ENCODE measurements at places on chromosomes 3 and 15.

GRCh38 chr15:29835301-29835700 lies 13.0 kb upstream of the TJP1 start:
- no peak for DNase-seq

- DNase-seq = no peak
Measured at GRCh38 chr3:94593526-94594150, 530.8 kb downstream of the NSUN3 start.

DNA sequence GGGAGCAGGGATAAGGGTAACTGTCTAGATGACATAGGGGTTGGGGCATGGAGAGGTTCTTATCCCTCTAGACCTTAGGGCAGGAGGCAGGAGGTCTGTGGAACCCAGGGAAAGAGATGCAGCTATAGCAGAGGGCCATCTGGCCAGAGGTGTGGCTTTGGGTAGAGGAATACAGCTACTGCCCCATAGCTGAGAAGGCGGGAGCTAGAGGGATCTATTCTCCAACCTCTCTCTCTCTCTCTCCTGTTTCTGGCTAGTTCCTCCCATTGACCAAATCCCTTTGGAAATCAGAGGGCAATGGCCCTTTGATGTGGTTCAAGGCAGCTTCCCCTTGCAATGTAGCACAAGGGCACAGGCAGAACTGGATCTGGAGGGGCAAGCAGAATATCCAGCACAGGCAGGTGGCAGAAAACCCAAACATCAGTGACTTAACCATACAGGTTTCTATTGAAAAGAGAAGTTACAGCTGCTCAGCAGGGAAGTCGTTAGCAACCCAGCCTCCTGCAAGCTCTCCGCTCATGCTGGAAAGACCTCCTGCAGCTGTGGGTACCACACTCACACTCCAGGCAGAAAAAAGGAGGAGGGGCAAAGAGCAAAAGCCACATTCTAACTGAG lies 22.3 kb upstream of the LMOD3 start:
- DNase-seq = no peak

- DNase-seq = no peak
Measured at GRCh38 chr3:124620600-124621063, 109.6 kb upstream of the UMPS start.

DNA sequence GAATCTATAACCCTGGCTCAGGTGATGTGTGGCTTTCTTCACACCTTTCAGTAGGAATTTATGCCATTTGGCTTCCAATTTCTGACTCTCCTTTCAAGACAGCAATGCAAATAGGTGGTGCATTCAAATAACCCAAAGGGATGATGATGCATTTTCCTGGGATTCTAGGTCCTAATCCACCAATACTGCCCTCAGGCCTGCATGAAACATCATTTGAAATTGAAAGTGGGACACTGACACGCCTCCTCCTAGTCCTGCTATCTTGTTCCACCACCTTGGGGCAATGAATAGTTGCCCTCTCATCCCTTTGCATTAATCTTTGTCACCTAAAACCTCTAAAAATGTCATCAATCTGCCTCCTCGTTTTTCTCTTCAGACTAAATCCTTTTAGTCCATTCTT lies 198.4 kb upstream of the ST8SIA2 start:
- DNase-seq = no peak

DNA sequence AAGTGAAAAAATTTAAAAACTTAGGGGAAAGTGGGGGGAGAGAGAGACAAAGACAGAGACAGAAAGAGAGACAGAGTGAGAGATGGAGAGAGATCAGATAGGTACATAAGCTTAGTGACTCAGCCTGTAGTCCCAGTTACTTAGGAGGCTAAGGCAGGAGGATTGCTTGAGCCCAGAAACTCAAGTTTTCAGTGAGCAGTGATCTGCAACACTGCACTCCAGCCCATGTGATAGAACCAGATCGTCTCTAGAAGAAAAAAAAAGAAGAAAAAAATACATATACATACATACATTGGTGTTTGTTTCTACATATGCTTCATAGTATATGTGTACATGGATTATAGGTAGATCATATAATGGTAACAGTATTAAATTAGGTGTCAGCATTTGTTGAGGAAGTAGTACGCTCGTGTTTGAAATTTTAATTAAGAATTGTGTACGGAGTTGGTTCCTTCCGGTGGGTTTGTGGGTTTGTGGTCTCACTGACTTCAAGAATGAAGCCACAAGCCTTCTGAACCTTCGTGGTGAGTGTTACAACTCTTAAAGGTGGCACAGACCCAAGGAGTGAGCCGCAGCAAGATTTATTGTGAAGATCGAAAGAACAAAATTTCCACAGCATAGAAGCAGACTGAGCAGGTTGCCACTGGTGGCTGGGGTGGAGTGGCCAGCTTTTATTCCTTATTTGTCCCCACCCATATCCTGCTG lies 38.3 kb upstream of the SNRPN start:
- no peak for DNase-seq

- no peak for DNase-seq
Measured at GRCh38 chr3:59285560-59285959, 235.7 kb upstream of the CFAP20DC start.

GRCh38 chr3:197293605-197294237 lies 4.7 kb downstream of the DLG1 start:
- no peak for DNase-seq

DNA sequence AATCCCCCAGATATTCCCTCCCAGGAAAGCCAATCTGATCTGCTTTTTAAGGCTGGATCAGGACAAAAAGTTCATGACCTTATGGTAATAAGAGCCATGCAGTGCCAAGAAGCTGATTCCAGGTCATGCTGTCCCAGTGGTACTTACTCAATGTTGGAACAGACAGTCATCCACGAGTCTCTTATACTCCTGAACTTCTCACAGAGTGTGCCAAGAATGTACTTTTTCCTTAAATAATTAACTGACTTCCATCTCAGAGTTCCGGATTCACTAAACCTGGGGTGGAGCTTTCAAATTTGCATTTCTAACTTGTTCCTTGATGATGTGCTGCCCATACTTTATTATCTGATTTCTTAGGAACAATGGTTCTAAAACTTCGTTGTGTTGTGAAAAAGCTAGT lies 3.4 kb upstream of the P3H2 start:
- DNase-seq = no peak

GRCh38 chr3:174216946-174217718 lies 642.0 kb upstream of the NAALADL2 start:
- no peak for DNase-seq

DNA sequence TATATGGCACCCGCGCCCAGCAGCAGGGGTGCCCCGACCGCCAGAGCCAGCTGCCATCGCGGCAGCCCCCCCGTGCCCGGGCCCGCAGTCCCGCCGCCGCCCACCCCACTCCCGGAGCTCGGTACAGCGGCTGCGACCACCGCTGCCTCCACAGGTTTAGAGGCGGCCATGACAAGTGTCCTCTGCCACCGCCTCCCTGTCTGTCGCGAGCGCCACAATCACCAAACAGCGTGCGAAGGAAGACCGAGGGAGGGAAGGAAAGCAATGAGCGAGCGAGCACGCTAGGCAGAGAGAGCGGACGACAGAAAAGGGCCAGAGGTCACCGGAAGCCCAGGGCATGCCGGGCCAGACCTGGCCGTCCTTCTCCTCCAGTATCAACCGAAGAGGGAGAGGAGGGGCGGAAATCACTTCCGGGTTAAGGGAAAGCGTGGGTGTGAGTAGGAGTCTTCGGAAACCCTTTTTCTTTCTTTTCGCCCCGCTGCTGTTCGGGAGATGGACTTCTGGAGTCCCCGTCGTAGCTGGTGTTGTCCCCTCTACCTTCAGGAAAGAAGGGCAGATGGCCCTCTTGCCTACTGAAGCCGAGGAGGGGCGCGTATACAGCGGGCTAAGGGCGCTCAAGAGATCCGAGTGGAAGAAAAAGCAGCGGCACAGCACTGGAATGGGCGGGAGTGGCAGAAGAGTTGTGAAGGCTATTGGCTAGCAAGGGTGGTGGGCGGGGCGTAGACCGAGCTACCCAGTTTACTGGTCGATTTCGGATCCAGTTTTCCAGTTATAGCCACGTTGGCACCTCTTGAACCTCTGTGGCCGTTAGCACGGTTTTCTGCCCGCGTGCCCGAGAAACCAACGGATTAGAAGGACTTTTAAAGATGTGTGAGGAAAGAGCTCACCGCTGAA lies at the start of the genes LNP1 and TOMM70:
LNP1 (plus strand) TSS at position 760 of the 894 bp plus-strand sequence. CDS start 28,191 bp downstream, outside the sequence.
TOMM70 (minus strand) TSS at position 310 of the 894 bp plus-strand sequence; CDS start at position 170, 140 bp downstream.
- DNase-seq = peak; percentile 91

GRCh38 chr15:67024998-67025368 lies 40.4 kb upstream of the SMAD3 start:
- DNase-seq = no peak

DNA sequence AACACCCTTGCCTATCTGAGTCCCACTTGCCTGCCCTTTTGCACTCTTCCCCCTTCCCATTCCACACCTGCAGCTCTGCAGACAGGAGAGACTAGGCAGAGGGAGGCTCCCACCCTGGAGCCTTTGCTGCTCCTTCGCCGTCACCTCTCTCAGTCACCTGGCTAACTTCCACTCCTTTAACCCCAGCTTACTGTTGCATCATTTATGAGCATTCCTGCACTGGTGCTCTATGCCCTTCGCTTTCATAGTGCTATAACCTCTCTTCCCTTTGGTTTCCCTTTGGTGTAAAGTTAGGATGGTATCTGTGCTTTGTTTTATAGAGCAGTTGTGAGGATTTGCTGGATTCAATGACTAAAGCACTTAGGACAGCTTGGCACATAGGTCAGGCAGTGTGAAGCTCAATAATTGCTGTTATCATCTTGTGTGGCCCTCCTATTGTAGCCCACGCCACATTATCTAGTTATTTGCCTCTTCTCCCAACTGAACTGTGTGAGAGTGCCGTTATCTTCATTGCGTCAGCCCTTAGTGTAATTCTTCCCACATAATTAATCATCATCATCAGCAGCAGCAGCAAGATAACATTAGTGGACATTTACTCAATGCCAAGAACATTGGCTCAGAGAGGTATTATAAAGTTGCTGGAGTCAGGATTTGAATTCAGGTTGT lies 253.9 kb downstream of the CACNA2D3 start:
- no peak for DNase-seq

DNA sequence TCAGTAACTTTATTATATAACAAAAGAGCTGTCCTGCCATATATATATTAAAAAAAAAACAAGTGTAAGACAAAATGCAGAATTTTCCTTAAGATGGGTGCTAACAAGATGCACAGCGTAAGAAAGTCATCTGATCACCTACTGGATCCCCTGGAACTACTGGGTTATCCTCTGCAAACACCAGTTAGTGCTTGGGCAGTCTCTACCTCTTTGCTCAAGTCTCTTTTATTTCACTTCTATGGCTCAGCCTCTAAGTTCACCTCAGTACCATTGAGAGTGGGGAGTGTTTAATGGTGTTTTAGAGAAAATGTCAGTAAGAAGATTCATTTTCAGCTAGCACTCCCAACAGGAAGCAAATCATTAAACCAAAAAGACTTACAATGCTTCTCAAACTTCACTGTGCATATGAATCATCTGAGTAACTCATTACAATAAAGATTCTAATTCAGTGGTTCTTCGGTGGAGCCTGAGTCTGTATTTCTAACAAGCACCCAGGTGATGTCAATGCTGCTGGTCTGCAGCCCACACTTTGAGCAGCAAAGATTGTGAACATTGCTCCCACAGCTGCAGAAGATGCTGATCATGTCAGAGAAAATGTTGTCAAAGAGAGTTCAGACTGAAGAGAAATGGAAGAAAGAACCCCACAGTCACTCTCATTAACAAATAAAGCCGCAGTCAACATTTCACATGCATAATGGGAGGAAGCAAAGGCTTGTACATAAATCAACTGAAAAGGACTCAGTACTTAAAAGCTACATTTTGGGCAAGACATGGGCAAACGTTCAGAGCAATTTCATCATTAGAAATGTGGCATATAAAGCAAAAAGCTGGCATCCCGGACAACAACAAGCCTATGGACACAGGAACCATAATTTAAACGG lies 227.1 kb upstream of the ATP11B start:
- DNase-seq = no peak

GRCh38 chr3:106963442-106963841 lies 413.8 kb upstream of the CCDC54 start:
- DNase-seq = no peak

GRCh38 chr15:90603893-90604292 lies 74.2 kb downstream of the CRTC3 start:
- DNase-seq = peak; percentile 21

DNA sequence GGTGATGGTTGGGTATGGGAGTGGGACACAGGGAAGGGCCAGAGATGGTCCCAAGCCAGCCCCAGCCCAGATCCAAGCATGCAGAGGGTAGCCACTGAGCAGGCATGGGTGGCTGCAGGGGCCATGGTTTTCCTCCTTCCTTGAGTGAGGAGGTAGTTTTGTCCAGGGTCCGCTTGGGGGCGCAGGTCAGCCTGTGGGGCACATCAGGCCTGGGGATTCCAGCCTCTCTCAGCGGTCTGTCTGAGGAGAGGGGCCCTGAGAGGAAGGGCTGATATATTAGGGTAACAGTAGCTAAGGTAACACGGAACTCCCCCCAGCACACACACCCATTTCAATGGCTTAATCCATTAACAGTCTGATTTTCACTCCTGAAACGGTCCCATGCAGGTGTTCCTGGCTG lies 22.7 kb upstream of the LCTL start:
- no peak for DNase-seq

DNA sequence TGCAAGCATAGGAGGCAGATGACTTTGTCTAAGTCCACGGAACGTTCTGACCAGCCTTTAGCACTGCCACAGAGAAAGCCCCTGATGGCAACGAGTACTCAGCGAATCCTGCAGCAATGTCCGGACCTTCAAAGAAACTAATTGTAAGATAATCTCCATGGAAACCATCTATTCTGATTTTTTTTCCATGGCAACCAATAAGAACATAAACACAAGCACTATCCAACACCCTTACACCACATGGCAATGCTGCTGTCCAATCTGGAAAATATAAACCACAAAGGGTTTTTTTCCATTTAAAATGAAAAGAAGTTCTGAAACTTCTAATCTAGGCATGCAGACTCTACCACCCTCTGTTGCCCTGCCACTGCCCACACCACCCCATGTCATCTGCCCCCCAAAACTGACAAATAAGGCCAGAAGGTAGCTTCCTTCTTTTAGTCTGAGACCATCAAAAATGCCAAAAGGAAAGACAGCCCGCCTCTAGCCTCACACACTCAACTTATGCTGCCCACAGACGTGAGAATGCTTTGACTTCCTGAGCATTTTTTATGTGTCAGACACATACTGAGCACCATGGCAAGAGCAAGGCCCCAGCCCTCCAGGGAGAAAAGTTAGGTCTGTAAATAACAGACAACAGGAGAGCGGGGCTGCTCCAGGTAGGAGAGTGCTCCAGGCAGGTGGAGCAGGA lies 44.5 kb downstream of the POC1A start:
- DNase-seq = no peak

- DNase-seq = no peak
Measured at GRCh38 chr3:154582501-154582900, 152.5 kb upstream of the GPR149 start.

DNA sequence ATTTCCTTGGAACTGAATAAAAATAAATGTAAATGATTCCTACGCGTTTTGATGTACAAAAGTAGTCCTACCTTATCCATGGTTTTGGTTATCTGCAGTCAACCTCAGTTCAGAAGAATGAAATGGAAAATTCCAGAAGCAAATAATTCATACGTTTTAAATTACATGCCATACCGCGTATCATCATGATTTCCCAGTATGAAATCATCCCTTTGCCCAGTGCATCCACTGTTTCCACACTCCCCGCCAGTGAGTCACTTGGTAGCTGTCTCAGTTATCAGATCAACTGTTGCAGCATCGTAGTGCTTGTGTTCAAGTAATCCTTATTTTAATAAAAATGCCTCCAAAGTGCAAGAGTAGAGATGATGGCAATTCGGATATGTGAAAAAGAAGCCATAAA lies 9.1 kb upstream of the MFSD1 start:
- no peak for DNase-seq

- no peak for DNase-seq
Measured at GRCh38 chr15:42808913-42809312, 72.0 kb upstream of the CDAN1 start.
